ENCODE measurements at places on chromosomes 6 and 20.

DNA sequence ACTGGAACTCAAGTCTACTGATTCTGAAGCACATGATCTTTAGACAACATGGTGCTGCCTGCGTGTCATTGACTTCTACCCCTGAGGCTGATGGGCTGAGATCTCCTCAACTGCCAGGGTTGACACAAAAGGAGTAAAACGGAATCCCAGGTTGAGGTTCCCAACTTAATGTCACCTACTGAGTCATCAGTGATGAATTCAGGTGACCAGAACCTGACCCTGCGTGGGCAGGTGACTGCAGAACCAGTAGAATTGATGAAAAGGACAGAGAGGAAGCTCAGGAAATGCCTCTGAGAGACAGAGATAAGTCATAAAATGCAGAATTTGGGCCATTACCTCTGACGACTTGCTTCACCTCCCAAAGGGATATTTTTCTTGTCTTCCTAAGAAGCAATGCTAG is 7.7 kb upstream of the KIZ start:
- DNase-seq, result no peak

DNA sequence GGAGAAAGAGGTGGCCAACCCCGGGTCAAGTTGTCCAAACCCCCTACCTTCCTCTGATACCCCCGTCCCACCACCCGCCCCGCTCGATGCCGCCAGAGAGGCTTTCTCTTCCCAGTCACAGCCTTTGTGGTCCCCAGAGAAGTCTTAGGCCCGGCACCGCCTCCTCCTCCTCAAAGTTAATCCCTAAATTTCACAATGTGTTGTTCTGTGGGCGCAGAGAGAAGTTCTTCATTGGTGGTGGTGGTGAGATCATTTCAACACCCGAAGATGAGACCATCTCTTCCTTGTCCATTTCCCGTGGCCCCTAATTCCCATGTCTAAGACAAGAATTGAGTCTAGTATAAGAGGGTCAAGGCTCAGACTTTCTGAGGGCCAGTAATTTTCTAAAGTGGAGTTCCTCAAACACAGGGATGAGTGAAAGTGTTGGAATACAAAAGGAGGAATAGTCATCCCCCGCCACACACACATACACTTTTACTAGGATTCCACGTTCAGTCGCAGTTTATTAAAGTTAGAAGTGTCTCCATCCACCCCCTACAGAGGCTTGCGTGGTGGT is 10.4 kb downstream of the TRIM31 start:
- peak; percentile 64 for DNase-seq

DNA sequence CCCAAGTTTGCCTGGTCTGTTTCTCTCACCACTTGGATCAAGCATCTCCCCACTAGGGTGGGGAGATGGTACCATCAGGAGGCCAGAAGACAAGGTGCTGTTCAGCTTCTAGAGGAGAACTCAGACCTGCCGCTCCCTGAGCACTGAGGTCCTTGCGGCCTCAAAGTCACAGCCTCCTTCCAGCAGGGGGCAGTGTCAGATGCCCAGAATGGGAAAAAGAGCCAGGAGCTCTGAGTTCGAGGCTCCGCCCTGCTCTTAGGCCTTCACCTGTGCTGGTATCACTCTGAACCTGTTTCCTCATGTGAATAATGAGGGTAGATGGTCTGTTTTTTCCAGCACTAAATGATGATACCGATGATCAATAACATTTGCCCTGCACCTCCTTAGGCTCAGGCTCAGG is 68.7 kb downstream of the TOX2 start:
- DNase-seq, result no peak

GRCh38 chr6:29619578-29620160 is 13.3 kb downstream of the GABBR1 start:
- no peak for DNase-seq

GRCh38 chr6:126477678-126478077 is 137.8 kb downstream of the CENPW start:
- no peak for DNase-seq

DNA sequence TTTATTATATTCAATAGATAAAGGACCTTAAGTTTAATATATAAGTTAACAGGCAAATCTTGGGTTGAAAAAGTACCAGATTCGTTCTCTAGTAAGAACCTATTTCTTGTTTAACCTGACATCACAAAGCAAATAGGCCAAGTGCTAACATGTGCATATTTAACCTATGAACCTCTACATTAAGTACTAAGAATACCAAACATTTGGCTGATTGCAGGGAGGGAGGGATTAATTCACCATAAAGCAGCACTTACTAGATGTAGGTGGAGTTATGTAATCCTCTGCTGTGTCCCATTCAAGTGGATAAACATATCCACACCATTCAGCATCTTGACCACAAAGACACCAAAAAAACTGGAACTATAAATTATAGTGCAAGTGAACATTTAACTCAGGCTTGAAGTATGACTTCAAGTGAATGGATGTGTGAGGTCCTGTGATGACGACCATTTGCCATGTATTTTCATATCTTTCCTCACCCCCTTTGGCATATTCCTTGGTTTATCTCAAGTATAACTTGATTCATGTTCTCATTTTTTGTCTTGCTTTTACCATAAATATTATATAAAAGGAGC is 10.2 kb downstream of the STX11 start:
- DNase-seq, result no peak

DNA sequence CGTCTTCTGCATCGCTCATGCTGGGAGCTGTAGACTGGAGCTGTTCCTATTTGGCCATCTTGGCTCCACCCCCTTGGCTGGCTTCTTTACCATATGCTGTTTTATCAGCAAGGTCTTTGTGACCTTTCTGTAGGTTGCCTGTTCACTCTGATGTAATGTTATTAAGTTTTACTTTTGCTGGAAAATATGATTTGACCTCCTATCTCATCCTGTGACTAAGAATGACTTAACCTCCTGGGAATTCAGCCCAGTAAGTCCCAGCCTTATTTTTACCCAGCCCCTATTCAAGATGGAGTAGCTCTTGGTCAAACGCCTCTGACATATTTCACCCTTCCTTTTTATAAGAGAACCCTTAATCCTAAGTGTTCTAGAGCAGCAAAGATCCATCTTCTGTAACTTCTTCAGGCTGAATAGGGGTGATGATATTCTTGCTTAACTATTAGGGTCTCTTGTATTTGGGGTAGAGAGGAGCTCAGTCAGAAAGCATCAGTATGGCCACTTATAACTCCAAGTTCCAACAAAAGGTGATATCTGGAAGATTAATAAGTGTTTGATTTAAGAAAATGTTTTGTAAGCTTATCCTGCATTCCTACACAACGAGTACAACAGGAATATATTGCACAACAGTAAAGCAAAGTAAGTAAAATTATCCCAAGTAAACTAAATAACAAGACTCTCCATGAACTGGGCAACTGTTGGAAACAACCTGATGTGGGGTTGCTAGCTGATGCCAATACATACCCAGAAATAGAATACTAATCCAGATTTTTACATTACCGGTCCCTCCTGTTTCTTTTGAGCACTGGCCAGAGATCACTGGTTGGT is 23.1 kb upstream of the HMGN3 start:
- DNase-seq, result peak; percentile 15

- DNase-seq, result peak; percentile 26
These were observed 31.2 kb downstream of the PARD6B start for GRCh38 chr20:50762435-50763220.

GRCh38 chr6:151488226-151488625 is 5.6 kb upstream of the CCDC170 start:
- DNase-seq, result no peak

DNA sequence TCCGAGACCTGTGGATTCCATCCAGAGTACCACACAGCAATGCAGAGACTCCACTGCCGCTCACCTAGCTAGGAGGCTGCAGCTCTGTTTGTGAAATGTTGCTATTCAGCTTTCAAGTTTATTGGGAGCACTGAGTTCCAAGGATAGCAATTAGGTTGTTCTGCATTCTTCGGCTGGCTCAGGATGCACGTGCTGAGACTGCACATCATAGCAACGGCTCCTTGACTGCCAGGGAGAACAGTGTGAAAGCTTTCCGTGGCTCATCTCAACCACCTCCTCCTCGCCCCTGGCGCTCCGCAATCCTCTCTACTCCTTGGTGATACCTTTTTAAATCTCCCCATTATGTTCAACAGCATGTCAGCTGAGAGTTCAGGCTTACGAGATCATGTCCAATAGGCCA is 116.6 kb downstream of the TSHZ2 start:
- DNase-seq, result no peak

GRCh38 chr6:56172144-56172543 is 75.2 kb downstream of the COL21A1 start:
- no peak for DNase-seq

DNA sequence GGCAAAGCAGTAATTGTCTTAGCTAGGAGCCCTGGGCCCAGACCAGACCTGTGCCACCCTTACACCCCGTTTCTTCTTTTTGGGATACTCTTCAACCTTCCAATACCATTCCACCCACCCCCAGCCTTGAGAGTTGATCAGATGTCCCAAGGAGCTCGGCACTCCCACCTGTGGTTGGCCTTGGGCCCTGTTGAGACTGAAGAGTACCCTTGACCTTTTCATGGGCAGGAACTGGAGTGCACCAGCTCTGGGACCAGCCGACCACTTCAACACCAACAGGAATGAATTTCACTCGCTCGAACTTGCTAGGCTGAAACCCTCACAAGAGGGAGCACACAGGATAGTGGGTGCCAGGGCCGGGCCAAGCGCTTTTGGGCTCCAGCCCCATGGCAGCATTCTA is 273.6 kb downstream of the PHACTR1 start:
- no peak for DNase-seq

Data from fibroblast of skin of scalp (primary cell).